Fibroblast of gingiva (primary cell): ENCODE measurements at places on chromosomes 5 and 9.
A peak's percentile ranks its signal among the peaks of the same experiment; 100 is the strongest.

GRCh38 chr9:74771262-74771585, 116.5 kb downstream of the TRPM6 start:
- no peak for DNase-seq

- peak; percentile 4 for DNase-seq
Observed at GRCh38 chr5:153445875-153446579, 44.4 kb upstream of the GRIA1 start.

DNA sequence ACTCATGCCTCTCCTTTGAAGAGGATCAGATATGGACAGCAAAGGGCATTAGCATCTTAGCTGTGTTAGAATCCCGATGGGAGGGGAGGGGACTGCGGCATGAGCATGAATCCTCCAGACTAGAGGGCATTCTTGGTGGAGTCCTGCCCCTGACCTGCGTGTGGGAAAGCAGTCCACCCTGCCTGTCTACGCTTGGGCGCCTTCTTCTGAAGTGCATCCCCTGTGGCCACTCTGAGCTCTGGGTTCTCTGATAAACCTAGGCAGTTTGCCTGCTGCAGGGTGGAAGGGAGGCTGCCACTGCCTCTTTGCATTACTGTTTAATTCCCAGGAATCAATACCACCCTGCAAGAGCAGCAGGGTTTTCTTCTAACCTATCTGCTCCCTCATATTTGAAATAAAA, 169.3 kb downstream of the INSYN2B start:
- DNase-seq = no peak

GRCh38 chr5:23103566-23103965, 250.4 kb upstream of the CDH12 start:
- no peak for DNase-seq

- peak; percentile 10 for DNase-seq
Observed at GRCh38 chr5:8500426-8500825, 631.5 kb downstream of the MTRR start.

GRCh38 chr9:110753731-110754231, 85.2 kb downstream of the MUSK start:
- DNase-seq = peak; percentile 89

- DNase-seq = no peak
Observed at GRCh38 chr5:145237843-145238242, 597.3 kb downstream of the PRELID2 start.

DNA sequence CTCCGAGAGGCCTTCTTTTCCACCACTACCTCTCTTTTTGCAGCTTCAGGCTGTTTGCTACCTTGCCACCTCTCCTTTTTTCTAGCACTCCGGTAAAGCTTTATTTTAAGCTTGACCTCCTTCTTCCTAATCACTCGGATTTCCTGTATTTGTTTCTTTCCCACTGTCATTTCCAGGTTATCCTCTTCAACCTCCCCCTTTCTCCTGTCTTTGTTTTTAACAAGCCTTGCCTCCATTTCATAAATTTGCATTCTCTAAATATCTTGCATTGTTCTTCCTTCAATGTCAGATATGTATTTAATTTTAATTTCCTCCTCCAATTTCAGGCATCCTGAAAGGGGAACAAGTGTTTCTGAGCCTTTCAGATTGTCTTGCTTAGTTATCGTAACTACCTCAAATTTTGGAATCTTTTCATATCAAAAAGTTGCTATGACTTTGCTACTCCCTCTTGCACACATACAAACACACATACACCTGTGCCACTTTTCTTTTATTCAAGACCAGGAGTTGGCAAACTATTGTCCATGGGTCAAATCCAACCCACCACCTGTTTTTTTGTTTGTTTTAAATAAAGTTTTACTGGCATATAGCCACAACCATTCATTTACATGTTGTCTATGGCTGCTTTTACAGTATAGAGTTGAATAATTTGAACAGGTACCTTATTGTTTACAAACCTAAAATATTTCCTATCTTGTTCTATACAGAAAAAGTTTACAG, 22.7 kb downstream of the DPYSL3 start:
- DNase-seq = no peak

DNA sequence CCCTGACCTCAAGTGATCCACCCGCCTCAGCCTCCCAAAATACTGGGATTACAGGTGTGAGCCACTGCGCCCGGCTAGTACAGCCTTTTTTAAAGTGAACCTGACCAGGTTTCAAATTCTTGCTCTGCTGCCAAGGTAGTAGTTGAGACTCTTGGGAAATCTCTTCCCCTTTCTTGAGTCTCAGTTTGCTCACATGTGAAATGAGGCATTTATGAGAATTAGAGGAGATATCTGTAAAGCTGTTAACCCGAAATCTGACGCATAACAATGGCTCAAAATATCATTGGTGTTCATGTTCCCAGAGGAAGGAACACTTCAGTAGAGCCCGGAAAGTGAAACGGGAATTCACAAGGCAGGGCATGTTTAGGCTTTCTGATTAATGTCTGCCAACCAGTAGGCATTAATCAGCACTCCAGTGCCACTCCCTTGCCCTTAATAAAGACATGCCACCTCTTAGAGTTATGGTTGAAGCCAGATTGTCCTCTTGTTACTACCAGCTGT, 1.5 kb downstream of the ARPC5L start:
- no peak for DNase-seq

- DNase-seq = no peak
Observed at GRCh38 chr5:63822614-63823013, 139.6 kb downstream of the HTR1A start.

DNA sequence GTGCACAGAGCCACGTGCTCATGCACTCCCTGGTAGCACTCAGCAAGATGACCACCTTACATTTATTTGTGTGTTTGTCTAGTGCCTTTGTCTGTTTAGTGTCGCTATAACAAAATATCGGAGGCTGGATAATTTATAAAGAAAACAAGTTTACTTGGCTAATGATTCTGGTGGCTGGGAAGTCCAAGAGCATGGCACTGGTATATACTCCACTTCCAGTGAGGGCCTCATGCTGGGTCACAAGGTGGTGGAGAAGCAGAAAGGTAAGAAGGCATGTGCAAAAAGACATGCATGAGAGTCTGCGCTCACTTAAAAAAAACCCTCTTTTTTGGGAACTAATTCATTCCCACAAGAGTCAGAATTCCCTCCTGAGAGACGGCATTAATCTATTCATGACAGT, 52.5 kb upstream of the BOD1 start:
- DNase-seq = no peak

DNA sequence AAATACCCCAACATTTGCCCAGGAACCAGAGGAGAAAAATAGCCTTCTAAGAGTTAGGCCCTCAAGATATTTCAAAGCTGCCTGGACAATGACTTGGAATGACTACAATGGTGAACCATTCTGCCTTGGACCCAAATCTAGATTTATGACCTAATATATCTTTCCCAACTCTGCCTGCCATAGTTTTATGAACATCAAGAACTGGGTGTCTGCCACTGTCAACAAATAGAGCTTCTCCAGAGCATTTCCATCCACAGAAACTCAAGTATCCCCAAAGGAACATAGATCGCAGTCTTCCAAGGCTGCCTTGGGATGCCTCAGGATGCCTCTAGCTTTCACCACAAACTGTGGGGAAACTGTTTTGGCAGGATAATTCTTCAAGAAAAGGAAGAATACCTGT, 48.2 kb upstream of the NFIB start:
- DNase-seq = peak; percentile 96

- DNase-seq = peak; percentile 68
Observed at GRCh38 chr5:9009931-9010651, 535.8 kb downstream of the SEMA5A start.

DNA sequence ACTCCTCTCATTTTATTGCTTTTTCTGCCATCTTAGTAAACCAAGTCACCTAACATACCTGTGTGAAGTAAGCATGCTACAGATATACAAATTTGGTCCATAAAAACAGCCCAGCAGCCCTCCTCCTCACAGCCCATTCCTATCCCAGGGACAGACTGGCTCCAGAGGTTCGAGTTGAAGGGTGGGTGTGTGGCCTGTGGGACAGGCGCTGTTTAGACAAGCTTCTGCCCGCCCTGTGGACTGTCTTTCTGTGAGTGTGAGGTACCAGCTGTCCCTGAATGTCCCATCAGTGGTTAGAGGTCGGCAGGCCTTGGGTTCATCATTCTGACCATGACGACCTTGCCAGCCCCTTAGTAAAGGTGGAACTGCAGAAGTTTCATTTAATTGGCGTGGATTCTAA, 82.0 kb downstream of the WNK2 start:
- no peak for DNase-seq

DNA sequence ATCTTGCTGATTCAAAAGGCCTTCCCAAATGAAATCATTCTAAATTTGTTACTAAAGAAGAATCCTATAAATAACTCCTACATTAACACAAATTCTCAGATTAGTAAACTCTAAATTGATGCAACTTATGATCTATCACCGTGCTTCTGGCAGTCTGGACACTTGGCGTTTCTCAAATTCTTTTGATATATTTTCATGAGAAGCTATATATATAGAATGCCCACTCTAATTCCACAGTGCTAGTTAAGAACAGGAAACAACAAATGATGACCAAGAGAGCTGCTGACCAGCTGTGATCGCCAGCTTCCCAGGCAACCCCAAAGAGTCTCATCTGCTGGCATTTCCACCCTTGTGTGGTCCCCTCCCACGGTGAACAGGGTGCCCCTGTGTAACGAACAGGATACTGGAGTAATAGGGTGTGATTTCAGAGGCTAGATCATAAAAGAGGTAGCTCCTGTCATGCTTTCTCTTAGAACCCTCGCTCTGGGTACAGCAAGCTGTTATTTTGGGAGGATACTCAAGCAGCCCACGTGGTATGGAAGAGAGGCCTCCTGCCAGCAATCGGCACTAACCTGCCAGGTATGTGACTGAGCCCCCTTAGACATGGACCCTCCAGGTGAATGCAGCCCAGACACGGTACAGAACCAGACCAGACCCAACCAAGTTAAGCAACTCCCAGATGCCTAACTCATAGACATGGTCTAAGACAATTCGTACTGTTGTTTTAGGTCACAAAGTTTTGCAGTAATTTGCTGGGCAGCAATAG, 64.7 kb downstream of the CDC14B start:
- DNase-seq = peak; percentile 59

GRCh38 chr5:94746731-94747124, 128.3 kb downstream of the SLF1 start:
- DNase-seq = no peak

DNA sequence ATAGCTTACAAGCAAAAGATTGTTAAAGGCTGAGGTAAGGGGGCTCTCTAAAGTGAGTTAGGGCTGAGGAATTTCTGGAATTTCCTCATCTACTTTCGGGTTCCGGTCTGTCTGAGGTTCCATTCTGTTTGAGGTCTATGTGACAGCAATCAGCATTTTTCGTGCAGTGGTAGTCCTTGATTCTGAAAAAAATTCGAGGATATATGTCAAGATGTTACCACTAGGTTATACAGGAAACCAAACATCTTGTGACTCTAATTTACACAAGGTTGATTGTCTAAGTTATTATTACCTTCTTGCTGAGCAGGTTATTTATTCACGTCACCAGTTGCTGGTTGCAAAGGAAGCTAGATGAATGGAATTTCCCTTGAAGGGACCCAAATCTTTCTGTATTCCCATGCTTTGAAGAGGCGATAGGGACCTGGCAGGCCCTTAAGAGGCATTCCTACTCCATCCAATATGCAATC, 35.2 kb downstream of the RLN2 start:
- no peak for DNase-seq

GRCh38 chr9:89811886-89812450, 207.2 kb downstream of the GADD45G start:
- no peak for DNase-seq

- no peak for DNase-seq
Observed at GRCh38 chr5:132013006-132013689, 1.7 kb upstream of the ACSL6 start.

GRCh38 chr5:71697967-71698366, 21.1 kb upstream of the CARTPT start:
- DNase-seq = no peak

GRCh38 chr9:113868501-113868900, 7.6 kb upstream of the ZNF618 start:
- DNase-seq = peak; percentile 34

DNA sequence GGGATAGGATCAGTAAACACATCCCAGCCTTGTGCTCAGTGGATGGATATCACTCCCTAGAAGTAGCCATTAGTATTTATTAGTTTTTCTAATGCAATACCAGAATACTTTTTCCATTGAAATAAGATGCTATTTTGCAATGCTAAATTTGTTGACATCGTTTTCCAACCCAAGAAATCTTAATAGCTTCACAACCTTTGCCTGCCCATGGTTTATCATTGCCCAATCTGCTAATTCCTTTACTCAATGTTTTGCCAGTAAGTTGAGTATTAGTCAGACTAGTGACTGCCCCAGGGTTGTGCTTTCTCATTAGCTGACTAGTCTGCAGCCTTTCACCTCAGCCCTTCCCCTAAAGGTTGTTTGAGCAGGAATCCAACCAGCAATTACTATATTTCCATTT, 62.9 kb downstream of the NREP start:
- DNase-seq = peak; percentile 94

GRCh38 chr9:73138516-73138915, 13.1 kb upstream of the ANXA1 start:
- DNase-seq = no peak

DNA sequence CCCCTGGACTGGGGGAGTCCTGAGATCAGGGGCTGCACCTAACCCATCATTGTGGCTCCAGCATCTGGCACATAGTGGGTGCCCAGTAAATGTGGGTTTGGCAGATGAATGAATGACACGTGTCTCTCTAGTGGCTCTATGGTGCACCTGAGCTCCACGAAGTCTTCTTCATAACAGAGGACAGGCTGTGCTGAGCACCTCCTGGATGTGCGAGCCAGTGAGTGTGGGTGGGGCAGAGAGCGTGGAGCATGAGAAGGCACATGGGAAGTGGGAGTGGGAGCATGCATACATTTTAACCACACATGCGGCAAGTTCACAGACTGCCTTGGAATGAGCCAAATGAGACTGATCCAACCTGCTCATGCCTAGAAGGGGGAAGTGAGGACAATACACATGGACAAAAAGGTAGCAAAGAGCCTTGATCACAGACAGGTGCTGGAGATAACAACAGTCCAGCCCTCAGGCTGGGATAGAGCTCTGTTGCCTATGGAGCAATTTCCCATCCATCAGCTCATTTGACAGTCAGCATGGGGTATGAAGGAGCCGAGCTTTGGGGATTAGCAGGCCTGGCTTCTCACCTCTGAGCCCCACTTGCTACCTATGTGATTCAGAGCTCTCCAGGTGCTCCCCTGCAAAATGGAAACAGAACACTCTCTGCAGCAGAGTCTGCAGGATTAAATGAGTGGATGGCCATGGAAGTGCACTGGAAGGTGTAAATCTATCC, 76.2 kb upstream of the TBC1D2 start:
- no peak for DNase-seq

- DNase-seq = no peak
Observed at GRCh38 chr5:142736247-142736632, 33.9 kb upstream of the ARHGAP26 start.

GRCh38 chr9:107337676-107338590, 54.9 kb downstream of the RAD23B start:
- DNase-seq = peak; percentile 62
